ENCODE measurements at places on chromosomes 12 and 14.

- DNase-seq = no peak
These were observed 14.9 kb downstream of the SCARB1 start for GRCh38 chr12:124848621-124849380.

GRCh38 chr12:18970603-18971002 lies 158.9 kb upstream of the PLEKHA5 start:
- no peak for DNase-seq

DNA sequence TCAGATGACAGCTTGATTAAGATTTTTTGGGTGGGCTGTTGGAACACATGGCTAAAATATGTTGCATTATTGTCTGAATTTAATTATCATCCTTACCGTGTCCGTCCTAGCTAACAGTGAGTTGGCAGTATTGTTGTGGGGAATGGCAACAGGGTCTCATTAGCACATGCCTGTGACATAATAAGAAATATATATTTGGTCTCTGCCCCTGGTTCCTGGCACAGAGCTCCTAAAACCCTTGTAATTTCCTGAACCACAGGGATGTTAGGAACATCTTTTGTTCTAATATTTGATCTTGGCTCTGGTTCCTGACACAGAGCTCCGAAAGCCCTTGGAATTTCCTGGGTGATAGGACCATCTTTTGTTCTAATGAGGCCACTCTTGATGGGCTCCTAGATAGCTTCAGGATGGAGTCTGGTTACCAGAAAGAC lies 76.0 kb downstream of the SYNE2 start:
- no peak for DNase-seq

GRCh38 chr12:85632390-85632789 lies 203.8 kb downstream of the RASSF9 start:
- no peak for DNase-seq

GRCh38 chr14:35044939-35045797 lies 904 bp upstream of the FAM177A1 start:
- no peak for DNase-seq

GRCh38 chr12:41304526-41304925 lies 116.4 kb downstream of the PDZRN4 start:
- DNase-seq = no peak

DNA sequence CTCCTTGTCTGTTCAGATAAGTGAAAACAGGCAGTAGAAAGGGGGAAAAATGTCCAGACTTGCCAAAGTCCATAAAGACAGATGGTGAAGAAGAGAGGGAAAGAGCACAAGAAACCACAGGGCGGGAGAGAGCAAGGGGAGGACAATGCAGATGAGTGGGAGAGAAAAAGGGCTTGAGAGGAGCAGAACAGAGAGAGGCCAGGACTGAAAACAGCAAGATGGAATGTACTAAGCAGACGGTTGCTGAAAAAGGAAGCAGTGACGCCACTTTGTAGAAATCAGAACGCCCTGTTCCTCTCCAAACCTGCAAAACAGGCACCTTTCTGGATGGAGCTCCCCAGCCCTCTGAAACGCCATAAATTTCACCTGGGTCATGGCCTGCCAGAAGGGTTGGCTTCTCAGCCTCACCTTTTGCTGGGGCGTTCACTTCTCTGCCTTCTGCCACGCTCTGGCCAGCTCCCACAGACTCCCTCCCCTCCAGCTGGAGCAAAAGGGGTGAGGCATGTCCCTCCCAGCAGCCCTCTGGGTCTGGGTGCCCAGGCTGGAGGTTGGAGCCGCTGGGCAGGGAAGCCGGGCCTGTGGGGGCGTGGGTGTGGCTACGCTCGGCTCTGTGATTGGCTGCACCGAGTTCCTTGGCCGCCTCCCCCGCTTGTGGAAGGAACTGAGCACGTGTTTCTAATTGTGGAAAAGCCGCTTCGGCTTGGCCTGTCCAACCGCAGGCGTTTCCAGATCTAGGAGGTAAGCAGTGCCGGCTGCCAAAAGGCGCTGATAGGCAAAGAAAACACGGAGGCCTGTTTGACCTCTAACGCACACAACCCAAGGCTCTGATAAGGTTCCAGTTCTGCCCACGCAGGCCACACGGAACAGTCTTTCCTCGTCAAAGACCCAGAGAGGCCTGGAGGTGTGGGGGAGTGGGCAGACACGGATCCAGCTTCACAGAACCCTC lies 29.3 kb downstream of the SLC7A8 start:
- peak; percentile 19 for DNase-seq

- no peak for DNase-seq
These were observed 48.5 kb downstream of the WDR20 start for GRCh38 chr14:102188187-102188586.

GRCh38 chr12:53751336-53752191 lies at the start of gene CISTR:
TSS of gene CISTR (minus strand) at chr12:53751979.
- no peak for DNase-seq

All from activated CD4-positive, alpha-beta T cell treated with anti-CD3 and anti-CD28 coated beads, Interleukin-2, amount 50 U/mL, for 48 hours (primary cell).